Activated gamma-delta T cell (primary cell): ENCODE measurements at places on chromosomes 2 and 18.

- DNase-seq, result no peak
These were observed 103.2 kb downstream of the FAM161A start for GRCh38 chr2:61750624-61751023.

DNA sequence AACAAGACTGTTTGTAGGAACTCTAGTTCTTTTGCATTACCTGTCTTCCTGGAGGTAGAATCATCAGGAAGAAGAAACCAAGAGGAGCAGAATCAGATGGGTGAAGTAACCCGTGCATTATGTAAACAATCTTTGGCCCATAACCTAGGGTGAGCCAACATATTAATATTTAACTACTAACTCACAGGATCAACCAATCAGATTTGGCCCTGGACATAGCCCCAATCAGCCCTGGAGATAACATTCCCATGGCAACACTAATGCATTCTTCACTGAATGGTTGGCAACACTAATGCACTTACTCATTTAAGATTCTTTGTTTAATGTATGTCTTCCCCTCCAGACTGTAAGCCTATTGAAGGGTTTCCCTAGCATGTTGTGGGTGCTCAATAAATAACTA is 72.0 kb upstream of the CTAGE1 start:
- DNase-seq, result no peak

DNA sequence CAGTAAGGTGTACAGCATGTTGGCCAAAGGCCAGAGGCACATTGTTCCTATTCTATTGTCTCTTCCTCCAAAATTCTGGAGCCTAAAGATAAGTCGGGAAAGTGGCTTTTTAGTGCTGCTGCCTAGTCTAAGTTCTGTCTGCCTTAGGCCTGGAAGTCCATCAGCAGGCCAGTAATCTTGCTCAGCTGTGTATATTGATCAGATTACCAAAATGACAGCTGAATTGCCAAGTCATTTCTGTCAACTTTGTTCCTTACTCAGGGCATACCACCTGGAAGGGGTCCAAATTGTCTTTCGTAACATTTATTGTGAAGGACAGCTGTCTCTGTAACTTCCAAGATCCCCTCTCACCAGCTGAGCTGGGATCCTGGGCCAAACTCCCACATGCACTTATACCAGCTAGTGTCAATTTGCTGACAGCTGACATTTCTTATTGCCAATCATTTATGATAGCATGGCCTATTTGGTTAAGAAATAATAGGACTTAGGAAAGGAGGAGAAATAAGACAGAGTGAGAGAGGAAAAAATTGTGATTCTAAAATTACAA is 116.8 kb upstream of the FSHR start:
- no peak for DNase-seq

- DNase-seq, result no peak
These were observed 55.3 kb downstream of the HS1BP3 start for GRCh38 chr2:20595439-20596192.

GRCh38 chr2:160390544-160391455 is 102.8 kb downstream of the RBMS1 start:
- no peak for DNase-seq

- no peak for DNase-seq
These were observed 10.8 kb upstream of the ALLC start for GRCh38 chr2:3647246-3647645.

GRCh38 chr2:10005461-10006235 is 37.7 kb upstream of the KLF11 start:
- no peak for DNase-seq

- DNase-seq, result no peak
These were observed 234.3 kb upstream of the NCKAP5 start for GRCh38 chr2:133802409-133803039.

DNA sequence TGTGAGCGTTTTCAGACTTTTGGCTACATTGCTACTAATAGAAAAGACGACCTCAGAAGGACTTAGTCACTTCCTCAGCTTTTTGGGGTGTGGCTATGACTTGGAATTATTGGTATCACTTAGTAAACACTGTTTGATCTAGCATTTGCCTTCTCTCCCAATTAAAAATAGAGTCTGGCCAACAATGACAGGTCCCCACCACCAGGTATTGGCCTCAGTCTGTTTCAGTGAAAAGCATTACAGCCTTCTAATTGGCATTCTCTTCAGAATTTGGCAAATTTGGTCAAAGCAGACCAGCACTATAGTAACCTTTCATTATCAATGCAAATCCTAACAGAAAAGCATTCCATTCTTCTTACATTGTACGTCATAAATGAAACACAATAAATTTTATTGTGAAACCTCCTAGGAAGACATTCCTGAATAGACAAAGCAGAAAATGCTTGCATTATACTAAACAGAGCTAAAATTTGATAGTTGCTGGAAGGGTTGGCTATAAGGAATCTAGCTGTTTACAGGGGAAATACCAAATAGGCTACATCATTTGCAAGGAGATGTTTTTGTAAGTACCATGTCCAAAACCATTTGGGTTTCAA is 613.9 kb downstream of the IRS1 start:
- no peak for DNase-seq

DNA sequence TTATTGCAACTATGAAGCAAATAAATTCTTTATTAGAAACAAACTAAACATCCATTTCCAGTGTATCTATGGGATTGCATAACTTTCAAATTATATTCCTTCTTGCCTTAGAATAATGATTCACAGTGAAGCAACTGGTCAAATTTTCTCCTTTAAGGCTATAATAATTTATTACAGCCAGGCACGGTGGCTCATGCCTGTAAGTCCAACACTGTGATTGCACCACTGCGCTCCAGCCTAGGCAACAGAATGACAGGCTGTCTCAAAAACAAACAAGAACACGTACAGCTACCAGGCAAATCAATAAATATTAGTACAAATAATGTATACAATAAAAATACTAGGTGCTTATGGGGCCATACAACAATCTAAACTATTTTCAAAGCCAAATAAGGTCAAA is 1416.2 kb downstream of the LRP1B start:
- no peak for DNase-seq

DNA sequence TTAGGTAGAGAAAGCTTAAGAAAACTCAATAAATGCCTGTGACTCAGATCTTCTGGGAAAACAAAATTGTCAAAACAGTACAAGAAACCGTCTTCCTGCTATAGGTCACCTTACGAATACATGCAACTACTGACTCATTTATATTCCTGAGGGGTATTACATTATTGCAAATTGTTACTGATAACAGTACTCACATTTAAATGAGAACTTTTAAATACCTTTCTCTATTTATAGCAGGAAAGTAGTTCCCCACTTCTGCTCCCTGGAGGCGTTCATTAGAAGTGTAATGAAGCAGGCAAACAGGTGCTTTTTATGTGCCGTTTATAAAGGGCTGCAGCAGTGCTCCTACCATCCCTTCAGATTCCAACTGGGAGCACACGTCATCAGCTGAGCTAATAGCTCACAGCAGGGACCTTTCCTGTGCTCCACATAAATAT is 65.1 kb upstream of the RPRM start:
- DNase-seq, result no peak

DNA sequence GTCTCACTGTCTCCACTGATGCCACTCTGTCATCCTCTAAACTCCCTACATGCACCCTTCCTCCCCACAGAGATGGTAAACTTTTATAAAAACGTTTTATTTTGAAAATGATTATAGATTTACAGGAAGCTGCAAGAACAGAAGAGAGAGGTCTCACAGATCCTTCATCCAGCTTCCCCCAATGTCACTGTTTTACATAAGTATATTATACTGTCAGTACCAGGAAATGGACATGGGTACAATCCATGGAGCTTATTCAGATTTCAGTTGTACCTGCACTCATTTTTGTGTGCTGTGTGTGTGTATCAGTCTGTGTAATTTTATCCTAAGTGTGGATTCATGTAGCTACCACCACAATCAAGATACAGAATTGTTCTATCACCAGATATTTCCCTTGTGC is 46.7 kb upstream of the FOXI3 start:
- no peak for DNase-seq

- no peak for DNase-seq
These were observed 258.8 kb downstream of the GLI2 start for GRCh38 chr2:120994301-120994995.

DNA sequence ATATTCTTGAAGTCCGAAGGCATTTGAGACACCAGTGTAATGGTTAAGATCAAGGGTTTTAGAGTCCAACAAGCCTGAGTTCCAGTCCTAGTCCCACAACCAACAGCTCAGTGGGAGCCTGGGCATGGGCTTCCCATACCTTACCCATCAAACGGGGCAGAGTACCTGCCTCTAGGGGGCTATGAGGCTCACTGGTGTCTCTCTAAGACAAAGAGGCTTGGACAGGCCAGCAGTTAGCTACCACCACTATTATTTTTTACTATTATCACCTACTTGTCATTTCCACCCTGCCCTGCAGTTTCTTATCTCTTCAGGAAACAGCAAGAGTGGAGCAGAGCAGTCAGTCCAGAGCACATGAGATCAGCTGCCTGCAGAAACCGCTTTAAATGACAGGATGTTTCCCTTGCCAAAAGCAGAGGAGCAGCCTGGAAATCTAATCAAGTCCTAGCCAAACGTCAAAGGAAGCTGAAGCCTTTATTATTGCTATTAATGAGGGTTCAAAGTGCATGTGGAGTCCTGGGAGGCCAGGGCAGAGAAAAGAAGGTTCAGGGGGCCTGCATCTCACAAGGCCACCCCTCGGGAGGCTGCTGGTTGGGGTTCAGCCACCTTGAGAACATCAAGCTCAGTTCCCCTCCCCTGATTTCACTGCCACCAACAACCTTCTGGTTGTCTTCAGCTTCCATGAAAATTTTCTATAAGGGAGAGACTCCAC is 66.6 kb downstream of the STPG4 start:
- no peak for DNase-seq

GRCh38 chr2:40430776-40431599 is 20.9 kb downstream of the SLC8A1 start:
- DNase-seq, result no peak

DNA sequence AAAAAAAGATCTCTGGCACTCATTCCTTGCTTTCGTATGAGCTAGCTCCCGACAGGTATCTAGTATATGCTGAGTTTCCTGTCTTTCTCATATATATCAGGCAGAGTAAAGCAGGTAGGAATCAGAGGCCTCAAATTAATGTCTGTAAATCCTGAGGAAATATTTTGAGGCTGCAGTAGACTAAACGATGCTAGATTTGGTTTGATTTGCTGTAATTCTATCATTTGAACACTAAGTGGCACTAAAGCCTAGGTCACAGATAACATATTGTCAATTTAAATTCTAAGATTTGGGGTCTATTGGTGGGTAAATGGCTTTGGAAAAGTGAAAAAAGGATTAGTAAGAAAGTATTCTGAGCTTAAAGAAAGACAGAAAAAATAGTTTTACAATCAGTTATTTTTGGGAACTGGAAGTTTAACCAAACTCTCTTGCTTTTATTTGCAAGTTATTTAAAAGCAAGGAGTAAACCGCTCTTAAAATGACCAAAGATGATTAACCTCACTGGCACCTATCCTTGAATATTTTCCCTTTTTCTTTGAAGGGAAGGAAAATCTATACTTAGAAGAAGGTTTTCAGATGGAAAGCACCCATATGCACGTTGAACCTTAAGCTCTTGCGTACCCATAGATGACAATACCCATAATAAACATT is 37.6 kb upstream of the SLC4A10 start:
- no peak for DNase-seq

DNA sequence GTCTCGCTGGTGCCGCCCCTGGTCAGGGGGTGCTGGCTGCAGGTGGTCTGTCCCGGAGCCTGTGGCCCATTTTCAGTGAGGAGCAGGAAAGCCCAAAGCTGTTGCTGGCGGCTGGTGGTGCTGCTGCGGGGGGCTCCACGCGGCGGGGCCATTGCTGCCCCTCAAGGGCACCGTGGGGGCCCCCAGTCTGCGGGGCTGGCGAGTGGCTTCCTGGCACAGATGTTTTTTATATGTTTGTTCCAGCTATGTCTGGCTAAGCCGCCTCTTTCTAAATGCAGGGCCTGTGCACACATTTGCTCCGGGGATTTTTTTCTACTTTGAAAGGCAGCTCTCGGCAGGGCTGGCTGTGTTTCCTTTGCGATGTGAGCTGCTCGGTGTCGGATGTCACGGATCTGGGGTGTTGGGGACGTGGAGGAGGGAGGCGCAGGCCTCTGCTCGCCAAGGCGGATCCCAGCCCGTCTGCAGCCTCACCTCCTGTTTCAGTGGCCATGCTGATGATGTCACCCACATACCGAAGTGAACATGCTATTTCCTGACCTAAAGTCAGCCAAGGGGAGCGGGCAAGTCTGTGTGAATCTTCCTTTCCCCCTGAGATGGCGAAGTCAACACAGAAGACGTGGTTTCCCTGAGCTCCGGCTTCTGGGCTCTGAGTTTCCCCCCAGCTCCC is 112.0 kb upstream of the CTDP1 start:
- no peak for DNase-seq

GRCh38 chr18:9017905-9018227 is 84.6 kb upstream of the NDUFV2 start:
- DNase-seq, result no peak

GRCh38 chr2:65057391-65058052 is 1.3 kb downstream of the CEP68 start:
- DNase-seq, result no peak

GRCh38 chr2:64045938-64046337 is 26.7 kb upstream of the VPS54 start:
- DNase-seq, result no peak

DNA sequence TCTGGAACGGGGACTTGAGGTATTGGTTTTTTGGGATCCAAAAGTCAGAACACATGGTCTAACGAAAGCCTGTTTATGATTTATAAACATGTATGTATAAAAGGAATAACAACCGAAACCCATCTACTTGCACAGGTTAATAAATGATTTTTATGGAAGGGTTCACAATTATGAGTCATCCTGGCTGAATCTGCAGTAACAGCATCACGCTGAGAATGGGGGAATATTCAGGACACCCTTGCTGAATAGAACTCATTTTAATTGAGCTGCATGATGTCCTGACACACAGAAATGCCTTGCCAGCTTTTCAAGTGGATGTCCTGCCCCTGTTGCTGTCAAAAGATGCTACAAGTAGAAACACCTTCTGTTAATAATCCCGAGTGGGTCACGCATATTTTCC is 54.7 kb upstream of the TGFA start:
- no peak for DNase-seq

- peak; percentile 14 for DNase-seq
These were observed 479 bp downstream of the RNMT start for GRCh38 chr18:13726972-13727331.

- DNase-seq, result no peak
These were observed 482.3 kb downstream of the TGIF1 start for GRCh38 chr18:3932276-3932675.

GRCh38 chr2:214492608-214493007 is 81.8 kb downstream of the VWC2L start:
- DNase-seq, result no peak

- no peak for DNase-seq
These were observed 4.9 kb downstream of the GPR17 start for GRCh38 chr2:127650785-127651380.

GRCh38 chr2:163748420-163748819 is 12.6 kb upstream of the FIGN start:
- DNase-seq, result no peak

DNA sequence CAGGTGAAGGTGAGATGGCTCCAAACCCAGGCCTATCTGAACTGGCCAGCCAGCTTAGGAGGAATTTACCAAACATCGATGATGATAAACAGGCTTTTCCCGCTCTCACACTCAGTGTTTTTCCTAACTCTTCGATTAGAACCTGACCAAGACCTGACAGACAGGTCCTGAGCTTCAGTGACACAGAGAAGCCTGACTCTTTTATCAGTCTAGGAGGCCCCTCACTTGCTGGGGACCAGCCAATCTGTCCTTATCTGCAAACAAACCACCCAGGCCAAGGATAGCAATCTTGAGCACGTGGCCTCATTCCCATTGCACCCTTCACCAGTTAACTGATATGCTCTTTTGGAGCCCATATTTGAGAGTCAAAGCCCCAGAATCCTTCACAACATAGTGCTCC is 1.9 kb upstream of the ITSN2 start:
- DNase-seq, result no peak
